ENCODE measurements at places on chromosomes 7 and 10.
A peak's percentile ranks its signal among the peaks of the same experiment; 100 is the strongest.

- no peak for DNase-seq
Measured at GRCh38 chr7:51198654-51199053, 118.0 kb downstream of the COBL start.

DNA sequence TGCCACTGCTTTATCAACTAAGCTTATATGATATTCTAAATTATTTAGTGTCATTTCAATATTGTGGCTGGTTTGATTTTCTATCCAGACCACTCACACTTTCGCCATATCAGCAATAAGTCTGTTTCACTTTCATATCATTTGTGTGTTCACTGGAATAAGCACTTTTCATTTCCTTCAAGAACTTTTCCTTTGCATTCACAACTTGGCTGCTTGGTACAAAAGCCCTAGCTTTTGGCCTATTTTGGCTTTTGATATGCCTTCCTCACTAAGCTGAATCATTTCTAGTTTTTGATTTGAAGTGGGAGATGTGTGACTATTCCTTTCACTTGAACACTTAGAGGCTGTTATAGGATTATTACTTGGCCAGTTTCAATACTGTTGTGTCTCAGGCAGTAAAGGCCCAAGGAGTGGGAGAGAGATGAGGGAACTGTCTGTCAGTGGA, 120.9 kb upstream of the NAMPT start:
- no peak for DNase-seq

GRCh38 chr10:59325116-59325515, 37.2 kb downstream of the FAM13C start:
- no peak for DNase-seq

DNA sequence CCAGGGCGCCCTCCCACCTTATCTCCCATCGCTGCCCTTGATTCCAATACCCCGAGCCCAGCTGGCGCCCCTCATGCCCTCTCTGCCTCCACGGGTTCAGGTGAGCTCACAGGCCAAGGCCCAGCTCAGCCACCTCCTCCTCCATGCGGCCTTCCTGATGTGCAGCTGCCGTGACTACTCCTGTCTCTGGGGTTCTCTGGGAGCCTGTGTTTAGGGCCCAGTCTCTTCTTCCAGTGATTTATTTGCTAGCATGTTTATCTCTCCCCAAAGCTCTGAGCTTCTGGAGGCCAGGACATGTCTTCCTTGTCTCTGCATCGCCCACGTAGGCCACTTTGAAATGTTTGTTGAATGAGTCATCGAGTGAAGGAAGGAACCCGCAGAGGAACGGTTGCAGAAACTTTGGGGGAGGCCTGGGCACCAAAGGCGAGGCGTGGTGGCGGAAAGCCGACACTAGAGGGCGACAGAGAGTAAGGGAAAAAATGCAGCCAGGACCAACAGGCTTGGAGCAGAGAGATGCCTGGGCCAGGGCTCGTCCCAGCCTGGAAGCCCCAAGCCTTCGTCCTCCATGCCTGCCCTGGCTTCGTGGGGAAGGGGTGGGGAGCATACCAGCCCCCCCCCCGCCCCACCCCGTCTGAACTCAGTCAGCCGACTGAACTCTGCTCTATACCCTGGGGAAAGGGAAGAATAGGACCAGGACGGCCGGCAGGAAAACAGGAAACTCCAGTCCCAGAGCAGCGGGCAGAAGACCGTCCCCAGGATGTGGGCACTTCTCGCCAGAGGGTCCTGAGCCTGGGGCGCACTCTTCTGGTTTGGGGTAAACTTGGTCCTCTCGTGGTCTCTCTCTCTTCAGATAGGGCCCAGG, 10.9 kb upstream of the HSPB1 start:
- DNase-seq: peak; percentile 90

DNA sequence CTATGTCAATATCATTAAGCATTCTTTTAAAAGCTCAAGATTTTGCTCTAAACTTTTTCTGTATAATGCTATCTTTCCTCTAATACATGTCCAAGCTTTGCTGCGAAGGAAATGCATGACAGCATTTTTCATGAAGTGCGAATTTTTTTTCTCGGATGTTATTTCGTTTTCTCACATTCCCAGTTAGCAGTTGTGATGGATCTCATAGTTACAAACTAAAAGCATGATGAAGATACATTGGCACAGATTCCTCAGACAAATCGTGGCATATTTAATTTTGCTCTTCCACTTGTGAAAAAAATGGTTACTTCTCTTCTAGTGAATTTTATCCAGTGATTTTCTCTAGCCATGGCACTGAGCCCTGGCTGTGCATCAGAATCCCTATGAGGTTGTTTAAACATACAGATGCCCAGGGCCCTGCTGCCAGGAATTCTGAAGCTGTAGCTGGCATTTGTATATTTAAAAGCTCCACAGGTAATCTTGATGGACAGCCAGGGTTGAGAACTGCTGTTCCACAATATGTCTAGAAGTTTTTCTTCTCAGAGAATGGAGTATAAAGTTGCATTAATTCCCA, 299.8 kb upstream of the NEBL start:
- no peak for DNase-seq

DNA sequence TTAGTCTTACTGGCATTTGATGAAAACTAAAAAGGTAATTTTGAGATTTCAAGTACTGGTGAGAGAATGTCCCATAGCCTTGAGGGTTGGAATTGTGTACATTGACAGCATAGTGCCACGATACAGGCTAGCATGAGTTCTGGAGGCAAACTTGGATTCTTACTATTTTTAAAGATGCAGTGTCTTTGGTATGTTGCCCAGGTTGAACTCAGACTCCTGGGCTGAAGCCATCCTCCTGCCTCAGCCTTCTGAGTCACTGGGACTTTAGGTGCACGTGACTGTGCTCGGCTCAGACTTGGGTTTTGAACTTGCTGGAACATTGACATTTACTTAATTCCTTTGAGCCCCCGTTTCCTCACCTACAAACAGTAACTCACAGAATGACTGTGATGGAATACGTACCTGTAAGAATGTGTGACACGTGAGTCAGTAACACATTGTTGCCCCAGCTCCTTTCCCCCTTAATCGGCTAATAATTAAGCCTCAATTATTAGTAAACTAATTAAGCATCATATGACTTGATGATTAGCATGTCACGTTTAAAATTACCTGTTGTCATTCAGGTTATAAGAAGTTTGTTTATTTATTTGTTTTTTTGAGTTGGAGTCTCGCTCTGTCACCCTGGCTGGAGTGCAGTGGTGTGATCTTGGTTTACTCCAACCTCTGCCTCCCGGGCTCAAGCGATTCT, 10.6 kb downstream of the DNAJB6 start:
- DNase-seq: no peak

- DNase-seq: no peak
Measured at GRCh38 chr10:62108759-62109586, 159.7 kb downstream of the RTKN2 start.

- DNase-seq: peak; percentile 82
Measured at GRCh38 chr7:100585511-100586265, at the start of gene LRCH4. Gene LRCH4 (minus strand): TSS chr7:100586129. CDS start chr7:100586100, 29 bp downstream.

GRCh38 chr10:132455986-132456847, 59.2 kb downstream of the PWWP2B start:
- no peak for DNase-seq

GRCh38 chr7:134718211-134718875, 61.1 kb upstream of the CALD1 start:
- DNase-seq: no peak

DNA sequence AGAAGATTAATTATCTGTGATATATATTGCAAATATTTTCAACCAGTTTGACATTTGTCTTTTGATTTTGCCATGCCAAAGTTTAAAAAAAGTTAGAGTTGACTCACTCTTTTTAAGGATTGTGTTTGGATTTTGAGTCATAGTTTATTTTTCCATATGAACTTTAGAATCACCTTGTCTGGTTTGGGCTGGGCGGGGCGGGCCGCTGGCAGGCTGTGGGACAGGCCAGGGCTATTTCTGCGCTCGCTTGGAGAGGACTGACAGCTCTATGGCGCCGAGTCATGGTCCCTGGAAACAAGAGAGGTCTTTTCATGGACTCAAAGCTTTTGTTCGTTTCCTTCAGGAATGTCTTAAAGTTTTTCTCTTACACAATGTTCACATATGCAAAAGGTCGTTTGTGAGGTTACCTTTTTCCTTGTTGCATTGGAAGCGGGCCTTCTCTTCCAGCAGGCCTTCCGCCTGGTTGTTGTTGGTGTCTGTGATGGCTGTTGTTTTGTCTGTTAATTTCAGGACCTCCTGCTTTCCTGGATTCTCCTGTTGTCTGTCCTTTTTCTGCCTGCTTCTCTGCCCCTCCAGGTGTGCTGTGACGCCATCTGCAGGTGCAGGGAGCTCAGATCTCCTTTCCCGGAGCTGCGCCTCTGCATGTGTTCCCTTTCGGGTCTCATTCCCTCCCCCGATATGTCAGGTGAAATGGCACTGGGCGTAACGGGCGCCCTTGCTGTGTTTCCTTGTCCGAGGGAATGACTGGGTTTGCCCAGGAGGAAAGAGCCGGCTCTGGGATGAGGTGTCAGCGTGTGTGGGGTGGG, 53.8 kb downstream of the INPP5A start:
- DNase-seq: no peak

GRCh38 chr7:70595755-70596597, 536.0 kb upstream of the GALNT17 start:
- DNase-seq: peak; percentile 75

DNA sequence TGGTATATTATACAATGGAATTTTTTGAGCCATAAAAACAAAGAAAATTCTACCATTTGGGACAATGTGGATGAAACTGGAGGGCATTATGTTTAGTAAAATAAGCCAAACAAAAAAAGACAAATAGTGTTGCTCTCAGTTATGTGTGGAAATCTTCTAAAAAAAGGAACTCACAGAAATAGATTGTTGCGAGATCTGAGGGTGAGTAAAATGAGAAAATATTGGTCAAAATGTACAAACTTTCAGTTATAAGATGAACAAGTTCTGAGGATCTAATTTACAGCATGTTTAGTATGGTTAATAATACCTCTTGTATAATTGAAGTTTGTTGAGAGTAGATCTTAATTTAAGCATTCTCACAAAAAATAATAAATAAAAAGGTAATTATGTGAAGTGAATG, 291.2 kb downstream of the KIF20B start:
- no peak for DNase-seq

DNA sequence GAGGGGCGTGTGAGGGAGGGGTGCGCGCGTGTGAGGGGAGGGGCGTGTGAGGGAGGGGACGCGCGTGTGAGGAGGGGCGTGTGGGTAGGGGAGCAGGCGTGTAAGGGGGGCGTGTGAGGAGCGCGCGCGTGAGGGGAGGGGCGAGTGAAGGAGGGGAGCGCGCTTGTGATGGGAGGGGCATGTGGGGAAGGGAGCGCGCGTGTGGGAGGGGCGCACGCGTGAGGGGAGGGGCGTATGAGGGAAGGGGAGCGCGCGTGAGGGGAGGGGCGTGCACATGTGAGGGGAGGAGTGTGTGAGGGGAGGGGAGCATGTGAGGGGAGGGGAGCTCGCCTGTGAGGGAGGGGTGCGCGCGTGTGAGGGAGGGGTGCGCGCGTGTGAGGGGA, 19.1 kb downstream of the MXI1 start:
- peak; percentile 91 for DNase-seq
